T-helper 2 cell treated with Interferon-gamma antibody and Interleukin-4, amounts not matched to agents 100 ng/mL and 5 ng/mL, for 36 hours (primary cell): ENCODE measurements at places on chromosomes 2 and 18. TPM values are rescaled to one million over a fixed set of nuclear protein-coding genes. Genes with fewer than 3 reads are reported as not detected.

The AQP12A gene
- not detected in 2 replicates for total RNA-seq

The OTX1 gene
- not detected in 2 replicates for total RNA-seq

The PLGLB2 gene
- total RNA-seq: 4.4 and 5.2 TPM in 2 replicates

The DSG2 gene
- total RNA-seq: 1.2 and 1.3 TPM in 2 replicates

The EIF2AK2 gene
- total RNA-seq: 56.5 and 59.0 TPM in 2 replicates

The G6PC2 gene
- not detected in 2 replicates for total RNA-seq

The AGXT gene
- total RNA-seq: not detected in 2 replicates

The ABCB11 gene
- total RNA-seq: 0.02 TPM in 1 of 2 replicates, not detected in the other

The RGPD4 gene
- not detected in 2 replicates for total RNA-seq

The CD8A gene
- 2.4 and 3.2 TPM in 2 replicates for total RNA-seq

The ALPI gene
- not detected in 2 replicates for total RNA-seq

The RTP5 gene
- 0.07 and 0.09 TPM in 2 replicates for total RNA-seq

The ODC1 gene
- 63.3 and 64.7 TPM in 2 replicates for total RNA-seq

The PRKAG3 gene
- not detected in 2 replicates for total RNA-seq

The TSHZ1 gene
- total RNA-seq: 13.1 and 14.7 TPM in 2 replicates

The SLC4A5 gene
- 0.86 and 3.1 TPM in 2 replicates for total RNA-seq

The ANO7 gene
- total RNA-seq: 0.32 and 0.52 TPM in 2 replicates

The TNFRSF11A gene
- 29.6 and 30.8 TPM in 2 replicates for total RNA-seq

The HOXD1 gene
- not detected in 2 replicates for total RNA-seq

The C2orf80 gene
- not detected in 2 replicates for total RNA-seq

The UGT1A5 gene
- not detected in 2 replicates for total RNA-seq

The ADD2 gene
- 3.4 and 4.0 TPM in 2 replicates for total RNA-seq

The MEIS1 gene
- not detected in 2 replicates for total RNA-seq

The LMAN1 gene
- 109 TPM in 2 replicates for total RNA-seq

The GPR35 gene
- total RNA-seq: 14.9 and 16.3 TPM in 2 replicates

The TNFAIP6 gene
- total RNA-seq: not detected in 2 replicates

The GPN1 gene
- total RNA-seq: 45.6 and 47.9 TPM in 2 replicates

The ANTXR1 gene
- 0.02 TPM in 1 of 2 replicates, not detected in the other for total RNA-seq

The CCDC121 gene
- total RNA-seq: 1.1 and 1.2 TPM in 2 replicates

The SCN9A gene
- 1.9 and 2.7 TPM in 2 replicates for total RNA-seq

The ITGB6 gene
- total RNA-seq: not detected in 2 replicates

The ZSCAN30 gene
- 12.5 and 13.3 TPM in 2 replicates for total RNA-seq

The MYO3B gene
- total RNA-seq: 1.2 and 1.4 TPM in 2 replicates

The FBXO36 gene
- total RNA-seq: 0.41 and 0.52 TPM in 2 replicates

The SMYD1 gene
- total RNA-seq: not detected in 2 replicates

The COLEC12 gene
- total RNA-seq: not detected in 2 replicates

The NEU2 gene
- total RNA-seq: not detected in 2 replicates

The NOP58 gene
- 129 and 135 TPM in 2 replicates for total RNA-seq

The KCNS3 gene
- not detected in 2 replicates for total RNA-seq

The RUFY4 gene
- 1.1 and 1.3 TPM in 2 replicates for total RNA-seq

The SLC66A3 gene
- total RNA-seq: 10.6 and 13.6 TPM in 2 replicates

The SERPINB5 gene
- total RNA-seq: not detected in 2 replicates

The CCDC142 gene
- total RNA-seq: 30.4 and 32.0 TPM in 2 replicates

The KATNAL2 gene
- 0.73 and 1.0 TPM in 2 replicates for total RNA-seq

The CCDC85A gene
- not detected in 2 replicates for total RNA-seq

The CTDSP1 gene
- total RNA-seq: 204 and 207 TPM in 2 replicates

The LIMS4 gene
- total RNA-seq: 0.20 and 0.25 TPM in 2 replicates

The EGR4 gene
- 0.07 and 0.11 TPM in 2 replicates for total RNA-seq

The PCARE gene
- not detected in 2 replicates for total RNA-seq

The LIMS2 gene
- 23.1 and 24.2 TPM in 2 replicates for total RNA-seq

The HJURP gene
- total RNA-seq: 79.4 and 80.0 TPM in 2 replicates

The RAD51AP2 gene
- not detected in 2 replicates for total RNA-seq

The GRHL1 gene
- total RNA-seq: 0.75 and 1.0 TPM in 2 replicates

The YWHAQ gene
- total RNA-seq: 277 and 286 TPM in 2 replicates

The CPO gene
- total RNA-seq: not detected in 2 replicates
